Foreskin fibroblast (primary cell): ENCODE measurements at places on chromosomes 5 and 9.
A peak's percentile ranks its signal among the peaks of the same experiment; 100 is the strongest.

DNA sequence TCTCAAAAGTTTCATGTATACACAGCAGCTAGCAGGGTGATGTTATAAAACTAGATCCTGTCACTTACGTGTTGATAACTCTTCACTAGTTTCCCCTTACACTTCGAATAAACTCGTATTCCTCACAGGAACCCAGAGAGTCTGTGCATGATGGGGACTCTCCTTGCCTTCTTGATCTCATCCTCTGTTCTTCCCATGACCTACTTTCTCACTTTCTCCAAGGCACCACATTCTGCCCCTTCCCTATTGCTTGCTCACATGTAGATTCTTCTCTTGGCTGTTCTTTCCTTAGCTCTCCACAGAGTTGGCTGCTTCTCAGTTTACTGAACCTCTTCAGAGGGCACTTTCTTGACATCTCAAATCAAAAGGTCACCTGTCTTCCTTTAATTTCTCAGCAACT is 1.2 kb upstream of the AOPEP start:
- DNase-seq: no peak

DNA sequence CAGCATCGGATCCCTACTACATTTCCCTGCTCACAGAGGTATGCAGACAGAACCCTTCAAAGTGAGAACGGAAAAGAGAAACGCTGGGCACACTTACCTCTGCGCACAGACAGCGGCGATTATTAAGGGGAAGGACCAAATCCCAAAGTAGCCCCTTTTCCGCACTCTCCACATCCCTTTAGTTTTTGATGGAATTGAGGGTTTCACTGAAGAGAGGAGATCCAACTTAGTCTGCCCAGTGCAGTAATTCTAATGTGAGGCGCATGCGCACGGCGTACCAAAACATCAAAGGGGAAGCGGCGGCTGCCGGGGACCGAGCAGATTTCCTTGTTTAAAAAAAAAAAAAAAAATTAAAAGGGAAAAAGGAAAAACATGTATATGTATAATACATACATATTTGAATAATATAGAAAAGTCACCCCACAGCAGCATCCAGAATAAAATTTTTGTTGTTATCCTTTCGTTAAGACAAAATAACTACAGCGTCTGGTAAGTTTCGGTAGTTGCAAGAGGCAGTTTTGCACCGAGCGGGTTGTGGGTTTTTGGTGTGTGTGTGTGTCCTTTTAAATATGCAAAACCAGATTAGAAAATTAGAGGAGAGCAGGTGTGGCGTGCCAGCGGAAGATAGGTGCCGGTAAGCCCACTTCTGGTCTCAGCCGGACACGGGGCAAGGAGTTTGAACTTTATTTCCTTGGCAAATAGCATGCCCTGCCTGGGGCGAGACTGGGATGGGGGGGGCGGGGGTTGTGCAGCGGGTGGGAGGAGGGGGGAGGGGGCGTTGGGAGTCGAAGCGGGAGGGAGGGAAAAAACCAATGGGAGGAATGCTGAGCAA is at the start of gene GABRB2:
Gene GABRB2, minus strand, starts transcription at position 256 of the 832 bp plus-strand sequence. Its CDS starts 82 bp downstream, at position 174.
- DNase-seq: no peak

DNA sequence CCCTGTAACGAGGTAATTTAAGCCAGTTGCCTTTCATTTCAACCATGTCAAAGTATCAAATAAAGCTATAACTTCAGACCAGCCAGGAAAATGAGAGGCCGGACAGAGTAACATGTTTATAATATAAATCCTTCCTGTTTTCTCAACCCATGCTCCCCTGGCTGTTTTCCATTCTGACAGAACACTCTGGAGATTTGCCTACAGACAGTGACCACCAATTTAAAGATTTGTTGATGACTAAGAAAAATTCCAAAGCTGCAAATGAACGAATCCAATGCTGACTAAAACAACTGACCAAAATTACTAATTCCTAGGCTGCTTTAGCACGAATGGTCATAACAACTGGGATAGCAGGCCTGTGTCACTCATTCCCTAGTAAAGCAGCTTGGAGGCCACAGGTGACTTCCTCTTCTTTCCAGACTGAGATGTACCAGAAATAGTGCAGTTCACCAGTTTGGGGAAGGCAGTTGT is 141.4 kb downstream of the AOPEP start:
- peak; percentile 88 for DNase-seq

- no peak for DNase-seq
Measured at GRCh38 chr5:13348568-13348967, 595.9 kb downstream of the DNAH5 start.

- DNase-seq: peak; percentile 41
Measured at GRCh38 chr9:88824711-88825110, 166.6 kb upstream of the S1PR3 start.

GRCh38 chr9:131403493-131403773 is 9.5 kb downstream of the PRRC2B start:
- DNase-seq: no peak

DNA sequence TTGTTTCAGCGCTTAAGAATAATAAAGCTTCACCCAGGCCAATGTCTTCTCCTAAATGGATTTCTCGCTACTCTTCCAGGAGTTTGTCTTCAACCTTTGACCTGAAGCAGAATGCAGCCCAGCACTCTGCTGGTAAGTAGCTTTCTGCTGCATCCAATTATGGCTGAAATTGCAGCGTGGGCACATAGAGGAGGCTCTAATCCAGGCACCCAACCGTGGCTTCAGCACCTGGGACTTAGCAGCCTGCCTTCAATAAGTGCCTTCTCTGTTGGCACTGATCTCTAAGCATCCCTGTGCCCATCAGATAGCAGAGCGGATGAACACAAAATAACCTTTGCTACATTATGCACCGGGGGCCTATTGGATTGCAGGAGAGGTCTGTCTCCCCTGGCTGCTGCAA is 105.2 kb downstream of the TRIM32 start:
- DNase-seq: no peak

- peak; percentile 29 for DNase-seq
Measured at GRCh38 chr5:137496919-137497318, 2.2 kb downstream of the SPOCK1 start.

DNA sequence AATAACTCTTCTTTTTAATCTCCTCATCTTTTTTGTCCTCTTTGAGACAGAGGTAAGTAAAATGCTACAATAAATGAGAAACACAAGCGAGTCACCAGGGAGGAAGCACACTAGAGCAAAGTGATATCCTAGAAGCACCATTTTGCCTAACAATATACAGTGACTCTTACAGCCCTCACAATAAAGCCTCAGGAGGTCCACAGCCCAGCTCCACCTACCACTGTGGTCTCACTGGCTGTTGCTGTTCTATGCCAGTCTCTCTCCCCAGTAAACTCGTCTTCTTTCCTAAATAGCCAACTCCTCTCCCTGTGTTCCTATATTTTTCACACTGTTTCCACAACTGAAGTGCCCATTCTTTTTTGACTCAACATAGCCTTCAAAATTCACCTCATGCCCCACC is 44.3 kb downstream of the TNFSF15 start:
- no peak for DNase-seq

DNA sequence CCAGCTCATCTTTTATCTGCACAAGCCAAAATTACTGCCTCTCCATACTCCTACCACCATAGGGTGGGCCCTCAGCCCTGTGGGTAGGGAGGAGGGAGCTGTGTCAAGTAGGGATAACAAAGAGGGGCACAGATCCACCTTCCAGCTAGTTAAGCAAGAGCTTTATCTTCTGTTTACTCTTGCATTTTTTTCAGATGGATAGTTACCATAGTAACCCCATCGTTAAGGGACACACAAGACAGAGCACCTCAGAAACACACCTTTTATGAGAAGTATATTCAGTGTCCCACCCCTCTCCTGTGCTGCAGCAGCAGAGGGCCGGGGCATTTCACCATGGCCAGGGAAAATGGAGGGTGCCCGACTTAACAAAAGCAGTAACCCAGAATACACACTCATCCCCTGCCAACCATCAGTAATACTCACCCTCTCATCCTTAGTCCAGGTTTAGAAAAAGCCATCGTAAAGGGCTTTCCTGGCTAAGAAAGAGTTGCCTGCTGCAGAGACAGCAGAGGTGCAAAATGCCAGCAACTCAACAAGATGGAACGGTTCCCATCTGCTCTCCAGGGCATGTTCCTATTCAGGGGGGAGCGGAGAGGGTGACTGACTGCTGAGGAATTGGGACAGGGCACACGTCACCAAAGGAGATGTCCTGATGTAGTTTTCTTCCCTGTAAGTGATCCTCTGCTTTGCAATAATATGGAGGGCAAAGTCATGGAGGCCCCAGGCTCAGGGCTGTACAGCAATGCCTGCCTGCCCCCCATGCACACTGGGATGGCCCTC is 25.1 kb downstream of the MACROH2A1 start:
- peak; percentile 40 for DNase-seq
